Liver (tissue), 10 donors: ENCODE measurements at places on chromosomes 4 and X. TPM values are rescaled to one million over a fixed set of nuclear protein-coding genes. Genes with fewer than 3 reads are reported as not detected.
A peak's percentile ranks its signal among the peaks of the same experiment; 100 is the strongest.

CYLC1 gene
- total RNA-seq, result not detected

NLGN4X gene
- total RNA-seq, result 2.8 TPM

NIPAL1 gene
- 10.7 TPM for total RNA-seq

BEND4 gene
- total RNA-seq, result 0.28 TPM

PLAC1 gene
- total RNA-seq, result not detected

ERAS gene
- not detected for total RNA-seq

SMIM10 gene
- total RNA-seq, result 6.5 TPM

TRAPPC2 gene
- total RNA-seq, result 12.3 TPM

- H3K36me3 ChIP-seq, result no peaks in the 10 kb centered on the region
- H3K4me1 ChIP-seq, result peaks cover 13% of the 10 kb centered on the region
- DNase-seq, result no peak
- H3K4me3 ChIP-seq, result peak overlapping the region; percentile 95
- no peaks in the 10 kb centered on the region for H3K27me3 ChIP-seq
These were observed 81.5 kb upstream of the CD99 start for GRCh38 chrX:2609431-2610238.

DNA sequence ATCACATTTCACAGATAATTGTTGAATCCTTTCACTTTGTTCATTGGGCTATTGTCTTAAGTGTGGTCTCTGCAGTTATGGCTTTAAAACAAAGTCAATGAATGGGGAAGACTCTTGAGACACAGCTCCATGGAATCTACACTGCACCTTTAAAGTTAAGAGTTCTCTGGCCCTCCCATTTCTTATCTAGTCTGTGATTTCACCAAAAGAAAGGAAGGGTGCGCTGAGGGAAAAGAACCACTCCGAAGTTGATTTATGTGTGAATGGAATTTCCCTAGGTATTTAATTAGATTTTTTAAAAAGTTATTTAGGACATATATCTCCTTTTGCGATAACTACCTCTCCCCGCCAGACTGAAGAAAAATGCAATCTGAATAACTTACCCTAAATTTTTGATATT, 2.5 kb downstream of the SEPTIN11 start:
- H3K4me3 ChIP-seq, result no peak overlapping the region
- H3K36me3 ChIP-seq, result no peaks in the 10 kb centered on the region
- no peak overlapping the region for H3K27ac ChIP-seq
- H3K4me1 ChIP-seq, result peaks cover 8% of the 10 kb centered on the region
- H3K27me3 ChIP-seq, result no peaks in the 10 kb centered on the region
- DNase-seq, result no peak

- H3K4me3 ChIP-seq, result no peak overlapping the region
- no peak overlapping the region for H3K27ac ChIP-seq
- no peaks in the 10 kb centered on the region for H3K27me3 ChIP-seq
- no peaks in the 10 kb centered on the region for H3K36me3 ChIP-seq
- no peaks in the 10 kb centered on the region for H3K4me1 ChIP-seq
These were observed 8.9 kb downstream of the KDR start for GRCh38 chr4:55116450-55116849.

- H3K4me3 ChIP-seq, result no peak overlapping the region
- no peaks in the 10 kb centered on the region for H3K27me3 ChIP-seq
- no peak overlapping the region for H3K27ac ChIP-seq
- peaks cover 5% of the 10 kb centered on the region for H3K4me1 ChIP-seq
These were observed 45.1 kb upstream of the PPARGC1A start for GRCh38 chr4:23934915-23935314.

GRCh38 chrX:13007519-13008188, 32.7 kb downstream of the TMSB4X start:
- no peak for DNase-seq
- no peak overlapping the region for H3K27ac ChIP-seq
- no peak overlapping the region for H3K4me3 ChIP-seq
- peaks cover 10% of the 10 kb centered on the region for H3K4me1 ChIP-seq

GRCh38 chr4:76883147-76883546, 14.8 kb downstream of the SOWAHB start:
- no peak overlapping the region for H3K27ac ChIP-seq
- H3K4me1 ChIP-seq, result no peaks in the 10 kb centered on the region
- no peaks in the 10 kb centered on the region for H3K36me3 ChIP-seq
- H3K27me3 ChIP-seq, result no peaks in the 10 kb centered on the region

DNA sequence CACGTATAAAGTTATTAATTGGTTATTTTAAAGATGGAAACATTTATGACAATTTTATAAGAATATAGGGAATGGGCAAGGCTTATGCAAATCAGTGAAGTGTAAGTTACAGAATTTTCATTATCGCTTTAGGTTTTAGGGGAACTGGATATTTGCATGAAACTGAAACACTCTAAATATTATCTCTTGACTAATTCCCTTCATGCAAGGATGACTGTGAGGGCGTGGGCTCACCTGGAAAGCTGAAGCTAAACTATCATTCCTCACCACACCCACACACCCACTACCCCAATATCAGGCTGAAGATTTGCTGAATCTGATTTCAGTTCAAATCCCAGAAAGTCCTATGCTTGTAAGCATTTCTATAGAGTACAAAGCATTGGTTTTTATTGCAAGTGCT, 81.7 kb upstream of the ARHGAP24 start:
- no peak for DNase-seq
- H3K27me3 ChIP-seq, result no peaks in the 10 kb centered on the region
- no peaks in the 10 kb centered on the region for H3K4me1 ChIP-seq
- H3K27ac ChIP-seq, result no peak overlapping the region

DNA sequence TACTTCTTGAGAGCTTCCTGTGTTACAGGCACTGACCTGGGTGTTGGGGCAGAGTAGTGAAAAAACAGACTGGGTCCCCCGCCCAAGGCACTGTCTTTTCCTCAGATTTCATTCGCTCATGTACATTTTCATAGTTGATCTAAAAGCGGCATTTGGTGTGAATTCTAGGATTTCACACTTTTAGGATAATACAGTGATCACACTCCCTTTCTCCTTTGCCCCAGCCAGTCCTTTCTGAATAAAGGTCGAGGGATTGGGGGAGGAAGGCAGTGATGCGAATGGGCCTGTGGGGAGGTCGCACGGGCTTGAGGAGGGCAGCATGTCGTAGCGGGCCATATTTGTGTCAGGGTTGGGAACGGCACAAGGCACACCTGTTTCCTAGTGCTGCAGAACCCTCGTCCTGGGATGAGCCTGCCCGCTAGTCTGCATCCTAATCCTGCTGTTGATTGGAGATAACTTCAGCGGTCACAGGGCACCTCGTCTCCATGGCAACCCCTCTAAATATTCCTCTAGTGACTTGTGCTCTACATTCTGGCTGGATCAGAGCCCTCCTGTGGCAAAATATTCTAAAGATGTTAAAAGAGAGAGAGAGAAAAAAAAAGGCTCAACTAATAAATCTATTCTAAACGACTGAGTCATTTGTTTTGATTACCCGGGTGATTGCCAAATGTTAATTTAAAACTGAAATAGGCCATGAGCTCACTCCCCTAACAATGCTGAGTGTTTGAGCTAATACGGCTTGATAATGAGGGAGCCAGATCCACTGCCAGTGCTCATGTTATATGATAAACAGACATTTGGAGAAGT, 21.8 kb downstream of the FHL1 start:
- no peak for DNase-seq
- H3K27ac ChIP-seq, result peak overlapping the region; percentile 64
- H3K4me1 ChIP-seq, result no peaks in the 10 kb centered on the region

DNA sequence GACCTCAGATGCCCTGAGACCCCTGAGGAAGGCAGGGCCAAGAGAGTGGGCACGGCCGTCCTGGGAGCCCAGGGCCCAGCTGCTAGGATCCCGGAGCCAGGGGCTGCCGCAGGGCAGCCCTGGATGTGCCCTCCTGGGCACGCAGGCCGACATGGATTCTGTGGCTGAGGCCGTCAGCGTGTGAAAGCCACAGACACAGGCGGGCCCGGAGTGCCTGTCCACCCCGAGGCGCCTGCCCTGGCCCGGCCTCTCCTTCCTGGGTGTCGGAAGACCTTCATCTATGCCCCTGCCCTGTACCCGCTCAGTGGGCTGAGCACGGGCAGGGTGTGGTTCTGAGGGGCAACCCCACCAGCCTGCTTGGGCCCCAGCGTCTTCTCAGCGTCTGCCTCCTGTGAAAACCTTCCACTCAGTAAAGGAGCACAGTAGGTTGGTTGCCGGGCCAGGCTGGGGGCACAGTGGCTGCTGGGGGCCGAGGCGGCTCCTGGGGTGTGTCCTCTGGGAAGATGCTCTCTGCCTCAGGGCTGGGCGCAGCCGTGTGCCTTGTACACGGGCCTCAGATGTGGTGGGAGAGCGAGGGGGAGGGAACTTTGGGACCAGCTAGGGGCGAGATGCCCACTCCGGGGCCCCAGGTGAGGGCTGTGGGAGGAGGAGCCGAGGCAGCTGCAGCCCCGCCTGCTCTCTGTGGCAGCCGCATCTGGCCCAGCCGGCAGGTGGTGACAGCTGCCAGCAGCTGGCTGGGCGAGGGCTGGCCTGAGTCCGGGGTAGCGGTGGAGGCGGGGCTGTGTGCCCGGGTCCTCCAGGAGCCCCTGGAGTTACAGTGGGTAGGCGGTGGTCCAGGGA, 20.8 kb downstream of the FGFRL1 start:
- no peaks in the 10 kb centered on the region for H3K27me3 ChIP-seq
- DNase-seq, result no peak
- no peaks in the 10 kb centered on the region for H3K4me1 ChIP-seq
- H3K27ac ChIP-seq, result no peak overlapping the region
- no peak overlapping the region for H3K4me3 ChIP-seq

GRCh38 chrX:129530410-129530809, 7.1 kb upstream of the SMARCA1 start:
- H3K27ac ChIP-seq, result no peak overlapping the region
- H3K4me3 ChIP-seq, result no peak overlapping the region
- no peak for DNase-seq
- H3K27me3 ChIP-seq, result no peaks in the 10 kb centered on the region
- H3K36me3 ChIP-seq, result no peaks in the 10 kb centered on the region

- no peak overlapping the region for H3K4me3 ChIP-seq
- no peaks in the 10 kb centered on the region for H3K27me3 ChIP-seq
- H3K4me1 ChIP-seq, result peaks cover 7% of the 10 kb centered on the region
- H3K27ac ChIP-seq, result peak overlapping the region; percentile 59
- H3K36me3 ChIP-seq, result no peaks in the 10 kb centered on the region
- DNase-seq, result no peak
These were observed 58.9 kb upstream of the RBM47 start for GRCh38 chr4:40688446-40689095.

- peaks cover 5% of the 10 kb centered on the region for H3K4me1 ChIP-seq
- H3K4me3 ChIP-seq, result no peak overlapping the region
- H3K27me3 ChIP-seq, result no peaks in the 10 kb centered on the region
- DNase-seq, result peak; percentile 48
- H3K36me3 ChIP-seq, result no peaks in the 10 kb centered on the region
- H3K27ac ChIP-seq, result no peak overlapping the region
These were observed 35.0 kb upstream of the CDKN2AIP start for GRCh38 chr4:183409483-183409882.
